ENCODE measurements at places on chromosomes 2 and 18.

DNA sequence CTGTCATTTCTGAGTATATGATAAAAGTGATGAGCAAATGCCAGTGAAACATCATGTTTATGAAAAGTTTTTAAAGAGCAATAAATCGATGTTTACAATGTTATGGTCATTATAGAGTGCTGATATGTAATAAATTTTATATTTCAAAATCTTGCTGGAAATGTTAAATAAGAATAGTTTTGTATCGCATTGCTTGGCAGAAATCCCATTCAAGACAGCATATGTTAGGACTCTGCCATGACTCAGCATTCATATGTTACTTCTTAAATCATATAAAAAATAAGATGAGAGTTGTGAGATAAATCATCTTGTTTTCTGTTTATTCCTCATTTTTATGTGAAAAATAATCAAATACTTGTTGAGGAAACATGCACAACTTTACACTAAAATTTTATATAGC lies 949.9 kb upstream of the NRXN1 start:
- no peak for DNase-seq

DNA sequence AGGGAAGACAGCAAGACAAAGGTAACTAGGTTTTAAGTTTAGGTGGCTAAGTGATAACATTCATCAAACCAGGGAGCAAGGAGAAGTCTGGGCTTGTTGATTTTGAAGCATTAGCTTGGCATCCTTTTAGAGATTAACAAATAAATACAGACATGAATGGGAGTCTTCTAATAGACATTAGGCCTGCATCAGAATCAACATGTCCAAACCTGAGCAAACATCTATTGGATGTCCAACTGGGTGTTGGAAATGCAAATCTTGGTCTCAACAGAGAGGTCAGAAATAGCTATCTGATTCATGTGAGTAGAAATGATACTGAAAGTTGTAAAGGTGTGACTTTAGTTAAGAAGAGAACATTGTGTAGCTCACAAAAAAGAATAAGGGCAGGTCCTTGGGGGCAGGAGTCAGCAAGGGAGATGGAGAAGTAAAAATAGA lies 85.5 kb upstream of the RND3 start:
- no peak for DNase-seq

DNA sequence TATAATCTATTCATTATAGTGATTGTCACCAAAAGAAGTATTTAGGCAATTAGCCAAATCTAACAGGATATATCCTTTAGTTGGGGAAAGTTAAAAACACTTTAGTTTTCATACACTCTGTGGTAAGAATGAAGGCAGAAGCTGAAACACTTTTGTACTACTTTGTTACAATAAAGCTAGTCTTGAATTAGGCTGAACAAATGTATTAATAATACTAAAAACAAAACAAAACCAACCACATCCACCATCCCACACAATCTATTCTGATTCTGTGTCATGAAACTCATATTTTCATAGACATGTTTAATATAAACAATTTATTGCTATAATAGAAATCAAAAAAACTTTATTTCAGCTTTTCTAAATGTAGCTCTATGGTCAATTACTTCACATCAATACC lies 508.8 kb downstream of the ZEB2 start:
- DNase-seq, result no peak

GRCh38 chr18:79982736-79983135 lies 5.6 kb downstream of the TXNL4A start:
- DNase-seq, result peak; percentile 26

DNA sequence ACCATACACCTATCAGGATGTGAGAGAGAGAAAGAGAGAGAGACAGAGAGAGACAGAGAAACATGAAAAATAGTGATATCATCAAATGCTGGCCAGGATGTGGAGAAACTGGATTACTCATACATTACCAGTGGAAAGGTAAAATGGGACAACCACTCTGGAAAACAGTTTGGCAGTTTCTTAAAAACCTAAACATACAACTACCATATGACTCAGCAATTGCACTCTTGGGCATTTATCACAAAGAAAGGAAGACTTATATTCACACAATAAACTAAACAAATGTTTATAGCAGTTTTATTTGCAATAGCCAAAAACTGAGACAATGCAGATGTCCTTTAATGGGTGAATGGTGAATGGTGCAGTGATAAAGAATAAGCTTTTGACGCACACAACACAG lies 29.1 kb downstream of the SLC4A3 start:
- no peak for DNase-seq

DNA sequence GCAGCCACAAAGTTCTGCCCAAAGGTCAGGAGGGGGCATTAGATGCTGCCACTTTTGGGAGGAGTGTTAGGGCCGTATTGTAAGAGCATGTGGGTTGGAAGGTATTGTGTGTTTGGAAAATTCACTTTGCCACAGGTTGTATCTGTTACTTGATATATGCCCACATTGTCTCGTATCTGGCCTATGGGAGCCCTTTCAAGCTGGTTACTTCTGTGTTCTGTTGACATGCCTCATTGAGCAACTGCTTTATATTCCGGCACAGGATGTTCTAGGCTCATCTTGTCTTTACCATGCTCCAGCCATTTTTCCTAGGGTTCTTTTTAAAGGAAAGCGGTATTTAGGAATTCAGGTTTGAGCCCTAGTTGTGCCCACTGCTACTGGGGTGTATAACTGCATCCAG lies 6.0 kb downstream of the ADNP2 start:
- no peak for DNase-seq

DNA sequence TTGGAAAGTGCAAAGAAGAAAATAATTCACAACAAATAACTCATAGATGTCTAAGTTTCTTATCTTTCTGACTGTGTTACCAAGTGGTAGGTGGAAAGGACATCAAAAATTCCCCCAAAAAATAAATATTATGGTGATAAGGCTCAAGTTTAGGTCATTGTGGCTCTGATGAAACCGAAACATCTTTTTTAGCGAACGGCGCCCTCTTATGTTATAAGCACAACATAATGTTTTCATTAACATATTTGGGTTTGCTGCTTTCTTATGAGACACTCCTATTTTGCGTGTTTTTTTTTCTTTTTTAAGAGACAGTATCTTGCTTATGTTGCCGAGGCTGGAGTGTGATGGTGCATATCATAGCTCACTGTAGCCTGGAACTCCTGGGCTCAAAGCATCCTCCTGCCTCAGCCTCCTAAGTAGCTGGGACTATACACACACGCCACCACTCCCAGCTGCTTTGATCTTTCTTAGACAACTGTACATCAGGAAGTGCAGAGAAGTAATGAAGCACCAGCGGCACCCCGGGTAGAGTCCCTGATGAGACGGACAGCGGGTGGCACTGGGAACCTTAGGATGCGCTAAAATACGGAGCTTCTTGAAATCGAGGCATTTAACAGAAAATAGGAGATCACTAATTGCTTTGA lies 38.5 kb upstream of the SLC35G4 start:
- no peak for DNase-seq

- DNase-seq, result no peak
Observed at GRCh38 chr2:126900646-126901319, 2.1 kb downstream of the TEX51 start.

- DNase-seq, result no peak
Observed at GRCh38 chr2:55063713-55064323, 13.6 kb upstream of the RTN4 start.

- DNase-seq, result peak; percentile 24
Observed at GRCh38 chr18:75111760-75112159, 97.2 kb downstream of the PTGR3 start.

GRCh38 chr2:206075113-206075512 lies 10.9 kb downstream of the INO80D start:
- no peak for DNase-seq

GRCh38 chr2:18682681-18683080 lies 93.3 kb upstream of the NT5C1B start:
- no peak for DNase-seq

GRCh38 chr2:15704086-15704787 lies 112.6 kb downstream of the DDX1 start:
- no peak for DNase-seq

DNA sequence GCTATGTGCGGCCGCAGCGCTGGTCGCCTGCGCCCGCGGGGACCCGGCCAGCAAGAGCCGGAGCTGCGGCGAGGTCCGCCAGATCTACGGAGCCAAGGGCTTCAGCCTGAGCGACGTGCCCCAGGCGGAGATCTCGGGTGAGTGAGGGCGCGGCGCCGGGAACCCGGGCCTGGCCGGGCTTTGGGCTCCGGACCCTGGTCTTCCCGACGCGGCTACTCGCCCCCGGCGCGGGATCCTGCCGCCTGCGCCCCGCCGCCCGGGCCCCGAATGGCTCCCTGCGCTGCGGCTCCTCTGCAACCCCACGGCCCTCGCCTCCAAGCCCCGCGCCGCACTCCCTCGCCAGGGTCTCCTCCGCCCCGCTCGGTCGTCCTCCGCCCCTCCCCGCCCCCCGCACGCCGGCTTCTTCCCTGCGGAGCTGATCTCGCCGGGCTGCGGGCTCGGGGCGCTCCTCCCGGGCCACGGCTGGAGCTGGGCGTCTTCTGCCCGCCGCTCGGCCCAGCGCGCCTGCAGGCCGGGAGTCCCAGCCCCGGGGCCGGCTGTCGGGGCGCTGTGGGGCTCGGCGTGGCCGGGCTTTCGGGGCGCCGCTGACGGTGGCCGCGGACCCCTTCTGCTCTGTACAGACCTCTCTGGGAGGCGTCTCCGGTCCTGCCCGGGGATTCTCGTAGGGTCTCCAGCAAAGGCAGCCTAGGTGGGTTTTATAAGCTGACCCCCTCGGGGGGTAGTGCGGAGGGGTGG lies 652 bp downstream of the GPC1 start:
- peak; percentile 26 for DNase-seq

- no peak for DNase-seq
Observed at GRCh38 chr2:182043861-182044260, 58.2 kb downstream of the PPP1R1C start.

DNA sequence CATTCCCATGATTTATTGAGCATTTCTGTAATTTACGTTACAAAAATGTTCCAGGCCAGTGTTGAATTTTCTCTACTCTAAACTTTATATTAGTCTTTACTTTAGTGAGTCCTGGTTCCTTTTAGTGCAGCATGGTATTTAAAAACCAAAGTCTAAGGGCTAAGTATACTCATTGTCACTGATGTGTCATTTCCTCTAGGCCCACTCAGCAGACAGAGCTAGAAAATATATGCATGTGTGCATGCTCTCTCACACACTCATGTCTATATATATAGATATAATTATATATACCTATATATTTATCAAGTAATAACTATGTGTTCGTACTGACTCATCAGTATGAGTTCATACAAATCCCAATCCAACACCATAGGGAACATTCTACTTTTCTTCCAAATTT lies 132.5 kb upstream of the SLC8A1 start:
- DNase-seq, result no peak

- DNase-seq, result no peak
Observed at GRCh38 chr18:79875931-79876461, 75.5 kb downstream of the SLC66A2 start.

DNA sequence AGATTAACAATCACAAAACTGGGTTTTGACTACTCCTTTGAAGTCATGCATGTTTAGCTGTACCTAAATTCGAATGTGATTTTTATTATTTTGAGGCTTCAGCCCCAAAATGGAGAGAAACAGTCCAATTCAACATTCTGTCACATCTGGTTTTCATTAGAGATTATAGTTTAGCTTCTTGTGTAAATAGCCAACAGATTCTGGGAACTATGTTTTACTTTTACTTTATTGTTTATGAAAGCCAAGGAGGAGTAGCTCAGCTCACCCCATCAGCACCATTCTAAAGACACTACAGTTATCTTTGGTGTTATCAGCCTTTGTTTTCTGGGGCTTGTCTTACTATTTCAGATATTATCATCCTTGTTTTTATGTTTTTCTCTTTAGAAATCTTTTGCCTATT lies 465.0 kb upstream of the CWC22 start:
- DNase-seq, result no peak

- no peak for DNase-seq
Observed at GRCh38 chr2:26887151-26887550, 39.2 kb downstream of the DPYSL5 start.

DNA sequence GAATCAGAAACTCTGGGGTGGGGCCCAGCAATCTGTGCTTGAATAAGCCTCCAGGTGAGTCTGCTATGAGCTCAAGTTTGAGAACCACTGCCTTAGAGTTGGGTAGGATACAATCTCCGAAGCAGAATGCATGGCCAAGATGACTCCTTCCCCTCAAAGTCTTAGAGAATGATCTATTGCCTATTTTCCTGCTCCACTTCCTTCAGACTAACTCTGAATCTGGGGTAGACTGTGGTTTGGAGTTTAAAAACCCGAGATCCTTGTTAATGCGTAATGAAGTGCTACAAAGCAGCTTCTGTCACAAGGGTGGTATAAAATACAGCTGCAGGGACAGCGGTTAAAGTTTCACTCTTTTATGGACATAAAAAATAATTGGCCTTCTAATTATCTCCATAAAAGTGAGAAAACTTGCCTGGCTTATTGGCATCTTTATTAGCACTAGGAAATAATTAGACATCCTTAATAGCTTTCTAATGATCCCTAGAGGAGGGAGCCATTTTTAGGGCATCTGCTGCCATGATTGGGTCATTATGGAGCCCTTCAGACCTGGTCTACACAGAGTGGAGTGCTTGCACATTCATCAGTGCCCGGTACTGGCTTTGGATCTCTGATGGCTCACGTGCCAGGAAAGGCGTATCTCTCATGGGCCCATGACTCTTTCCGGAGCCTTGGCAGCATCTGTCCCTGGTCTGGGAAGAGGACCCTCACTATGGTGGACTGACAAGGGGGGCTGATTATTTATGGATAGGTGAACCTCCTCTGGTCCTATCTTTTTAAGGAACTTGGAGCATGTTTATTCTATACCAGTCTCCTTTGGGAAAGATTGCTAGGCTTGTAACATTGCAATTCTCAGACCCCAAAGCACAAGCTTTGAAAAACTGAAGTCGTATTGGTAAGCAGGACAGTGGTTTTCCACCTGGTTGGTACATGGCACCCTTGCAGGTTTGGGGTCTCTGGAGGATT lies 28.2 kb downstream of the SIX2 start:
- DNase-seq, result no peak

GRCh38 chr2:1586923-1587840 lies 157.1 kb downstream of the PXDN start:
- no peak for DNase-seq

DNA sequence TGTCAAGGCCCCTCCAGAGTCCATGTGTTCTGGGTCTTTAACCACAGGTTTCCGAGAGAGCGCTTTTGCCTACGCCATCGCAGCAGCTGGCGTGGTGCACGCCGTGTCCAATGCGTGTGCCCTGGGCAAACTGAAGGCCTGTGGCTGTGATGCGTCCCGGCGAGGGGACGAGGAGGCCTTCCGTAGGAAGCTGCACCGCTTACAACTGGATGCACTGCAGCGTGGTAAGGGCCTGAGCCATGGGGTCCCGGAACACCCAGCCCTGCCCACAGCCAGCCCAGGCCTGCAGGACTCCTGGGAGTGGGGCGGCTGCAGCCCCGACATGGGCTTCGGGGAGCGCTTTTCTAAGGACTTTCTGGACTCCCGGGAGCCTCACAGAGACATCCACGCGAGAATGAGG lies 9.3 kb downstream of the WNT10A start:
- DNase-seq, result no peak

- DNase-seq, result no peak
Observed at GRCh38 chr18:52670896-52671295, 330.9 kb downstream of the DCC start.

GRCh38 chr18:58228176-58228575 lies 184.2 kb downstream of the NEDD4L start:
- no peak for DNase-seq

- no peak for DNase-seq
Observed at GRCh38 chr2:161552015-161552414, 72.2 kb upstream of the SLC4A10 start.

Data from posterior cingulate gyrus (tissue), 11 donors.